ENCODE measurements at places on chromosomes 6 and 20. TPM values are rescaled to one million over a fixed set of nuclear protein-coding genes. Genes with fewer than 3 reads are reported as not detected.

- no peak for DNase-seq
Observed at GRCh38 chr6:84633771-84634170, 130.6 kb downstream of the TBX18 start.

GRCh38 chr6:107550241-107550840 is 60.4 kb downstream of the SOBP start:
- DNase-seq = no peak

- DNase-seq = no peak
Observed at GRCh38 chr6:38067263-38067980, 247.9 kb downstream of the ZFAND3 start.

- DNase-seq = no peak
Observed at GRCh38 chr6:70547313-70547712, 19.4 kb upstream of the SDHAF4 start.

DNA sequence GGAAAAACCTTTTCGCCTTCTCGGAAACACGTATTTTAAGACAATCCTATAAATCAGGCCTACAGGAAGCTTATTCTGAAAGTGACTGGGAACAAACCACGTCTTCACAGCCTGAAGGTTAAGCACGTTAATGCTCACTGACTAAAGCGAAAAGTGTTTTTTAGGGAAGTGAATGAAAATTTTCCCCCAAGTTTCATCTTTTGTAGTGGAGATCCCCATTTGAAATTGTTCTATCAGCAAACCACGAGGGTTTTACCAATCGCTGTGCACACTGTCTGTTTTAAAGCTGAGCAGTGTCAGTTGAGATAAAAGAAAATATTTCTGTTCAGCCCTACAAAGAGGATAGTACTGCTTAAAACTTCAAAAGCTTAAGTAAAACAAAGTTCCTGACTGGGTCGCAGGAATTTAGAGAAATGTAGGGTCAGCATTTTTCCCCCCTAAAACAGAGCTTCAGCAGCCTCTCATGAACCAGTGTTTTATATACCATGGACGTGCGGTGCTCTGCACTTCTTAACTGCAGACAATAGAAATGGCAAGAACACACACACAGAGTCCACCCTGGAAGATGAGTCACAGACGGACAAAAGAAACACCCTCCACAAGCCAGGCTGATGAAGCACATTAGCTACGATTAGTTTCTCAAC is 34.9 kb downstream of the SLC22A23 start:
- DNase-seq = no peak

DNA sequence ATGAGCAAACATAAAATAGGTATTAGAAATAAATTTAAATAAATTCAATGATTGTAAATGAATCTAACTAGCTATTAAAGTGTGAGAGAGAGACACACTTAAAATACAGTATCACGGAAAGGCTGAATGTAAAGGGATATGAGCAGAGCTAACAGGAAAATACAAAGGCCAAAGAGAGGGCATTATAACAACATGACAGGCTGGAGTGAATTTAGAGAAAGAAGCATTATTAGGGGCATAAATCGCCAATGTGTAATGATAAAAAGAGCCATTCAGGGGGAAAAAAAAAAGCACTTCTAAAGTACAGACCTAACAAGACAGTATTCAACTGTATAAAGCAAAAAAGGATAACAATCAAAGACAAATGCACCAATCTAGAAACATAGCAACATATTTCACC is 28.1 kb downstream of the DACT2 start:
- no peak for DNase-seq

DNA sequence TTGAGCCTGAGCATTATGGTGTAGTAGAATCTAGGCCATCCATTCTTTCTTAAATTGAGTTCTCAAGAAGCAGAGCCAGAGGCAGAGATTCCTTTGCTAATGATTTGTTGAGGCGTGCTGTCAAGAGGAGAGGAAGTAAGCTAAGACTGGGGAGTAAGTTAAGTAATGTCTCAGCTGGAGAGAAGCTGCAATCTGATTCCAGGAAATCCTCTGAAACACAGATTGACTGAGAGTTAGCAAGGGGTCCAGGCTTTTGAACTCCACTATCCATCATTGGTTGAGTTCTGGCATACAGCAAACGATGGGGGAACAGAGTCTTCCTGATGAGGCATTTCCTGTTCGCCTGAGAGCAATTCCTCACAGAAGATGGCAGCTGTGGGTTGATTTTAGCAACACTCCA is 207.4 kb upstream of the RAB32 start:
- DNase-seq = no peak

- DNase-seq = no peak
Observed at GRCh38 chr20:24964506-24964840, 15.4 kb downstream of the CST7 start.

GRCh38 chr20:50605136-50605535 is 86.2 kb downstream of the RIPOR3 start:
- DNase-seq = no peak

PDYN gene
- not detected for total RNA-seq

PAK5 gene
- not detected for total RNA-seq

HLA-DMB gene
- total RNA-seq = 2.7 TPM

CALHM6 gene
- 52.4 TPM for total RNA-seq

HSD17B8 gene
- total RNA-seq = 16.9 TPM

ECT2L gene
- total RNA-seq = 6.0 TPM

LY6G6D gene
- total RNA-seq = not detected

HSPA1B gene
- 179 TPM for total RNA-seq

MOG gene
- total RNA-seq = 6.8 TPM

All from heart left ventricle (tissue), 16 donors.